NCI-H1048 (cell line): ENCODE measurements at places on chromosomes 5 and 9.

DNA sequence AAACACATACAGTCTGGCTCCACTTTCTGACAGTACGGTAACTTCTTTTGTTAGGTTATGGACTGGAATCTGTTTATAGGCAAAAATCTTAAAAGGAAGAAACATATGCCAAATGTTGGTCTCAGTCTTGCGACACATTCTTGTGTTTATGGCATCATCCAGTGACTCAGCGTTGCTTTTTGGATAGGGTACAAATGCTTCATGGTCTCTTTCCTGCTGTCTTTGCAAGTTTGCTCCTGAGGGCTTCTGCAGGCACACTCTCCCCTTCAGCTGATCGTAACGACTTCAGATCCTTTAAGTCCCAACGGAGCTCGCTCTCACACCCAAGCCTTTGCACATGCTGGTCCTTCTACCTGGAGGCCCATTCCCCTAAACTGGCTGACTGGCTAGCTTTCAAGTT lies 23.6 kb upstream of the TNFSF8 start:
- no peak for DNase-seq

DNA sequence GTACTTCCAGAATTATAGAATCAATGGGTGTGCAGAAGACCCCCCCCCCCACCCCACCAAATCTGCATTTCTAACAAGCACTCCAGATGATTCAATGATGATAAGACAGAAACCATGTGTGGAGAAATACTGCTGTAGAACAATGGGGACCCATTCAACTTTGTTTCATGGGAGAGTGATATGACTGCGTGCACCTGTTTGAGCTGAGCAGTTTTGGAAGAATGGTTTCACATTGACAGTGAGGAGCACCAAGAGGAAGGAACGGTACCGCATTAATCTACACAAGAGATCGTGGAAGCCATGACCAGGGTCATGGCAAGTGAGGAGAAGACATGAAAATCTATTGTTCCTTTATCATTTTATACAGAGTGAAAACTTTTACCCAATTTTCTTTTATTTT lies 202.7 kb downstream of the CD180 start:
- no peak for DNase-seq

GRCh38 chr9:103661663-103662062 lies 432.4 kb upstream of the SMC2 start:
- DNase-seq = no peak

DNA sequence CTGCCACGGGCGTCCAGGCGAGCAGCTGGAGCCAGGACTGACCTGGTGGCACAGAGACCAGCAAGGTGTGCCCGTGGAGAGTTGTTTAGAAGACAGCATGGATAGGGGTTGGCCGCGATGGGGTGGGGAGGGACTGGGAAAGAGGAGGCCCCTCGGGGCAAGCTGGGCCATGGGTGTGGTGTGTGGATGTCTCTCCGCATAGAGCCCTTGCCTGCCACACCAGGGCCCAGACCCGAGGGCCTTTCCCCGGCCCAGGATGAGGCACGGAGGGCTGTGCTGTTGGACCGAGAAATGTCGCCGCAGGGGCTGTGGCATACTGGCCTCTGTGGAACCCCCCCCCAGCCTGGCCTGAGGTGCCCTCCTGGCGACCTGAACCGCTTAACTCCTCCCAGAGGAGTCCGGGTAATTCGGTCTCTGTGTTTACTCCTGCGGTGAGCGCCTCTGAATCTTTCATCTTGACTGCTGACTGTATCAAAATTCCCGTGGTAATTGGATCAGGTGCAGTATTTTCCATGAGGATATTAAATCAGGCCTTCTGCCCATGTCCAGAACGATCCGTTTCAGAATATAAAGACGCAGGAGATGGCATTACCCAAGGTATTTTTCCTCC lies 22.5 kb upstream of the LAMC3 start:
- DNase-seq = no peak

DNA sequence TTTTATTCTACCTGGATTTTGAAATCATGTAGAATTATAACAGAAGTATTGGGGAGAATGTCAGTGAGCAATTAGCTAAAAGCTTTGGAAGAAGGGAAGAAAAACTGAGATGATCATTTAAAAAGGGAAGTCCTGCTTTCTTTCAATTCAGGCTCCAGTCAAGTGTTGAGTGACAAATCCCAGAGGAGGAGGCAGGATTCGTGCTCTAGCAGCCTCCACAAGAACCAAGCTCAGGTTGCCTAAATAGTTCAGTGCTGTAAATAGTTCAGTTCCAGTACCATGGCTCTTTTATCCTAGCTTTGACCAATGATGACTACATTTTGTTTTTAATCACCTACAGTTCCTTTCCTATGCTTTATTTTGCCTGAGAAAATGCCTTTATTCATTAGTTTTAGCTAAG lies 204.9 kb upstream of the NREP start:
- DNase-seq = no peak

- DNase-seq = no peak
Measured at GRCh38 chr5:32421075-32421474, 23.5 kb downstream of the ZFR start.

GRCh38 chr5:56112526-56113121 lies 117.9 kb upstream of the IL6ST start:
- peak; percentile 10 for DNase-seq

DNA sequence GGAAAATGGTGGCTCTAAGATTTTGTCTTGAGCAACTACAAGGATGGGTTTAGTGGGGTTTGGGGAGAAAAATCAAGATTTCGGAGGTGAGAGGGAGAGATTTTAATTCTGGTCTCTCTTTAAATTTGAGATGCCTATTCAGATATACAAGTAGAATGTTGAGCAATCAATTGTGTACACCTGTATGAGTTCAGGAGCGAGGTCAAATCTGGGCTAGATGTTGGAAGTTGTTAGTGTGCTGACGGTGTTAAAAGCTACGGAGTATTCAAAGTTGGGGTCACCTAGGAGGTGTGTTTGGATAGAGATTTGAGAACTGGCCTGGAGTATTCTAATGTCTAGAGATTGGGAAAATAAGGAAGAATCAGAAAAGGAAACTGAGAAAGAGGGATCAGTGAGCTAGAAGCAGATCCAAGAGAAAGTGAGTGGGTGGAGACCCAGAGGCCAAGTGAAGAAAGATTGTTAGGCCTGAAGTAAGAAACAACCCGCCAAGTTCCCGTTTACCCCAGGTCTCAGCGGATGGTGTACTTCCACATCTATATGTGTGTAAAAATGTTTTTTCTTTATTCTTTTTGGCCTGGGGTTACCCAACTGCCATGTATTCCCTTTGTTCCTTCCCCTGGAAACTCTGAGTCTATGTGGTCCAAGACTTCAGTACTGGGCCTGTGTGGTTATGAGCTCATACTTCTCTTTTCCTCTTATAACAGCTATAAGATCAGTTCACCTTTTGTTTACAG lies 11.9 kb upstream of the ARHGAP26 start:
- DNase-seq = no peak

- no peak for DNase-seq
Measured at GRCh38 chr5:137336565-137337120, 162.5 kb downstream of the SPOCK1 start.

DNA sequence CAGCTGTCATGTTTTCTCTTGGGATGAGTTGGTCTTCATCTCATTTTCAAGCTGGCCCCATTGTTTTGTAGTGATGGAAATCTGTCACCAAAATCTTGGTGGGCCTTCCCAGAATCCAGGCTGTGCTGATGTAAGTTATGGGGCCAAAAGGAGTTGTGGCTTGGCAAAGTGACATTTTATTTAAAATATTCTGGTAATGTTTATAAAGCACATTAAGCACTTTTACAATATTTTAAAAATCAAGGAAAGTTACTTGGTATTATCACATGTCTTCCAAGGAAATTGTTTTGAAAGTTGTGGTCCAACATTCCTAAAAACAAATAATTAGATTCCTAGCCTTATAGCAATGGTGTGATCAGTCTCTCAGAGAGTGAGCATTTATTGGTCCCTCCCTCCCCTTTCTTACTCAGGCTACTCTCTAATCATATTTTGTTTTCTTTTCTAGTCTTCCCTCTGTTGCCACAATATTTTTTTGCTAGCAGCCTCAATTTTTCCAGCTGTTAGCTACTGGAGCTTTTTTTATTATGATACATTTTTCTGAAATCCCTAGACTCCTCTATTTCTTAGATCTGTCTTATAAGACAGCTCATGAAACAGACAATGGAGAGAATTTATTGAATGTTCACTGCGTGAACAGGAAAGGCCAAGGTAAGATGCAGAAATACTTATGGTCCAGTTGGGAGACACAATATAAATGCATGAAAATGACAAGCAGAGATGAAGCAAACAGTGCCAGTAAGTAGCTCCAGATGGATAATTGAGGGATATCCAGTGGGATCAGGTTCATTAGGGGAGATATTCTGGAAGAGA lies 408.1 kb upstream of the ZNF608 start:
- no peak for DNase-seq

DNA sequence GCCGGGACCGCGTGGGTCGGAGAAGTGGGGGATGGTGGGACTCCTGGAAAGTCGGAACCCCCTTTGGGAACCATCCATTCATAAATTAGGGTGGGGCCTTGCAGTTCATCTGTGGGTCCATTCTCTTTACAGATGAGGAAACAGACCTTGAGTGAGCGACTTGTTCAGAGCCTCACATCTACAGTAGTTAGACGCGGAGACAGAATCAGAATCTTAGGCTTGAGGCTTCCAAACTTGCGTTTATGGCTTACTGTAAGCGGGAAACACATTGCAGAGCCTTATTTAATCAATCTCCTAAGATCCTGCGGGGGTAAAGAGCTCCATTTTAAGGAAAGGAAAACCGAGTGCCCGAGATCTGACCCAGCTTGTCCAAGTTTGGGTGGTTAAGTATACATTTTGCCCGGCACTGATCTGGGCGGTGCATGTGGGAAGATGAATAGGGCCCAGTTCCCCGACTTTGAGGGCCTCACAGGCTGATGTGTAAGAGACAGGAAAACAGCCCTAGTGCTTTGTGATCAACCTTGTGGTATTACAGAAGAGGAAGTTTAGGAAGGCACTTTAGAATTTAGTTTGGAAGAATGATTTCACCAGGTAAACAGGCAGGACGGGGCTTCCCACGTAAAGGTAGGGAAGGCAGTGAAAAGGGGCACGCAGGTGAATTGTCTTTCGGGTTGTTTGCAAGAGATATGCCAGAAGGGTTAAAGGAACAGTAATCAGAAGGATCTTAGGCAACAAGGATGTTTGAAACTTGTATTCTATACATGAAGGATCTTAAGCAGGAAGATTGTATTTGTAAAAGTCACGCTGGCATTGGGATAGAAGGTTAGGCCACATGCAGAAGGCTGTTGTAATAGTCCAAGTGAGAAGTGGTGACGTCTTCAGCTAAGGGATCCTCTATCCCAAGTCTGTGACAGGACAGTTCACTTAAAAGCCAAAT lies 744 bp downstream of the TARS1 start:
- no peak for DNase-seq

DNA sequence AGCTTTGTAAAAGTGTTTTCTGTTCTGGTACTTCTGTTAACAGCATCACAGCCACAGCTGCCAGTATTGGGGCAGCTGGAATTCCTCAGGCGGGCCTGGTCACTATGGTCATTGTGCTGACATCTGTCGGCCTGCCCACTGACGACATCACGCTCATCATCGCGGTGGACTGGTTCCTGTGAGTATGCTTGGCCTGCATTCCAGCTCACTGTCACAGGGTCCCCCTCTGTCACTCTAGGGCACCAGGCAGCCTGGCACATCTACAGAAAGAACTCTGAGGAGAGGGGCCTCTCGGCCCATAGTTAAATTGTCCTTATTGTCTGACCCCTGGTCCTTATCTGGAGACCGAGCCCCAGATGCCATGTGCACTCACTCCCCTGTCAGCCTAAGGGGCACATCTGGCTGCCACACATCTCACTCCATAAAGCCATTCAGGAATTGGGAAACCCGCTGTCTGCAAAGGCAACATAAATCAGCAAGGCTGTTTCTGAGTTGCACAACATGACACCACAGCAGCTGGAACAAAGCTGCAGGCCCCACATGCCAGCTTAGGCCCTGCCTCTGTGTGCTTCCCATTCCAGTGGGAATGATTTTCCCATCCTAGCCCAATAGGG lies 77.5 kb downstream of the SLC1A3 start:
- DNase-seq = no peak

DNA sequence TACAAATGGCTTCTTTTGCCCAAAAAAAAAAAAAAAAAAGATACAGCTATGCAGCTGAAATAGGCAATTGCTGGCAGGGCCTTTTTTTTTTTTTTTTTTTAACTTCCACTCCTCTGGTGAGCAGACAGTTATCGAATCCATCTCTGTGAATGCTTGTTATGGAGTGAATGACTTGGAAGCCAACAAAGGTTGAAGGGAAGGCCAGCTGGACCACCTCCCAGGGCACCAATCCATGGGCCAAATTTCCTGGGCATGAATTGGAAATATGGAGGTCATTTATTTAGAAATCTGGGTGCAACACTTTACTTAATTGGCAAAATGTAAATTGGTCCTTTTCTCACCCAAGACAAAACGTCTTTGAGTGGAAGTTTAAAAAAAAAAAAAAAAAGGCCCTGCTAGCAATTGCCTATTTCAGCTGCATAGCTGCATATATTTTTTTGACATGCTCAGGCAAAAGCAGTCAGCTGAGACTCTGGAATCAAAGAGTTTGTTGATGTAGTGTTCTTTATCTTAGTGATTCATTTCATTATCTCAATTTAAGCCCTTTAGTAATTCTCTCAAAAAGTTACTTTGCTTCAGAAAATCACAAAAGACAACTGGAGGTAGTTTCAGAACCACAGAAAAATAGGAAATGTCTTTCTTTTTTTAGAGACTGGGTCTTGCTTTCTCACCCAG lies 392.2 kb upstream of the KLF4 start:
- no peak for DNase-seq

GRCh38 chr5:42013561-42013960 lies 88.5 kb downstream of the FBXO4 start:
- no peak for DNase-seq

DNA sequence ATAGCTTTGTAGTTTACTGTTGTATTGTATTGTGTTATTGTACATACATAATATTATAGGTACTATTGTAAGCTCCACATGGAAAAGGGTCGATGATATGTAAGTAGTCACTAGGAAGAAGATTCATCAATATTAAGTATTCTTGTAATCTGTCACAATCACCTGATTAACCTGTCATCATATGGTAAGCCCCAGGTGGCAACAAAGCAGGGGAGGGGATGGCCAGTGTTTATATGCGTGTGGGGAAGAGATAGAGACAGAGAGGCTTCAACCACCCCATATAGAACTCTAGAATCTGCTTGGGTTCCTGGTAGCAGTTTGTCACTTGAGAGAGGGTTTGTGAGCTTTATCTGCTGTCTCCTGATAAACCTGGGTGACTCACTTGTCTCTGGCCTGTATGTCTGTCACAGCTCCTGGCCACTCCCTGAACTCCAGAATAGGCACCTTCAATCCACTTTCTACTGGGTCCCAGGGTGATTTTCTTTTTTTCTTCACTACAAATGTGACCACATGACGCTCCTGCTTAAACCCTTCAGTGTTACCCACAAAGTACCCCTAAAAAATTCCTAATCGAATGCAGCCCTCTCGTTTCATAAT lies 48.9 kb upstream of the CPEB4 start:
- no peak for DNase-seq
